ENCODE measurements at places on chromosomes 12 and 14.

DNA sequence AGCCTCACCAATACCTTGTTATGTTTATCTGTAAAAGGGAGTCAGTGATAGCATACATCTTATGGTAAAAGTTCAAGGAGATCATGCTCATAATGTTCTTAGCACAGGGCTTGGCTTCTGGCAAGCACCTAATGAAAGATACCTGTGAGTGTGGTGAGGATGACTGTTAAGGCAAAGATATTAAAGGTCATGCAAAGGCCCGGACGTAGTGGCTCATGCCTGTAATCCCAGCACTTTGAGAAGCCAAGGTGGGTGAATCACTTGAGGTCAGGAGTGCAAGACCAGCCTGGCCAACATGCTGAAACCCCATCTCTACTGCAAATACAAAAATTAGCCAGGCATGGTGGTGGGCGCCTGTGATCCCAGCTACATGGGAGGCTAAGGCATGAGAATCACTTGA lies 425.9 kb upstream of the TBX3 start:
- no peak for DNase-seq

GRCh38 chr14:44634692-44635091 lies 127.6 kb upstream of the FSCB start:
- no peak for DNase-seq

DNA sequence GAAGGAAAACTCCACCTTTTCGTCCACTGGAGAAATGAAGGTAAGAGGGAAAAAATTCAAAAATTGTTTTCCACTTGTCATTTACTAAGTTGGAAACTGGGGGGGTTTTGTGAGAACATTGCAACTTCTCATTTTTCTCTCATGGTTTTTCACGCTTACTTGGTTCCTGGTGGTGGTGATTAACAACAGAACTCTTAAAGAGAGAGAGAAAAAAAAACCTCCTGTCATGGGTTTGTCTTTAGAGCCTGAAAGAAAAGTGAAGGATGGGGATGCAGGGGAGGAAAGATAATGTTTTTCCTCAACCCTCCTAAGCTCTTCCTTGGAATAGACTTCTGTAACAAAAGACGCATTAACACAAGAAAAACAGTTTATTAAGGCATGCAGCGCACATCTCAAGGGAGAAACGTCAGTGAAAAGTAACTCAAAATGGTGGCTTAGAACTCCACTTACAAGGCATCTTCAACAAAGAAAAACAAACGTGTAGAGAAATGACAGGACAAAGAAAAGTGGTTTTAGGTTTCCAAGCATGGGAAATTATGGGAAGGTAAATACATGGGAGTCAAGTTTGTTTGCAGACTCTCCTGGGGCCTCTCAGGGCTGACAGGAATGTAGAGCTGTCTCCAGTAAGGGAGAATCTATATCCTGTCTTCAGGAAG lies 81.9 kb upstream of the ATF7IP start:
- DNase-seq: no peak

- no peak for DNase-seq
Measured at GRCh38 chr12:22530-23201, 43.9 kb upstream of the IQSEC3 start.

DNA sequence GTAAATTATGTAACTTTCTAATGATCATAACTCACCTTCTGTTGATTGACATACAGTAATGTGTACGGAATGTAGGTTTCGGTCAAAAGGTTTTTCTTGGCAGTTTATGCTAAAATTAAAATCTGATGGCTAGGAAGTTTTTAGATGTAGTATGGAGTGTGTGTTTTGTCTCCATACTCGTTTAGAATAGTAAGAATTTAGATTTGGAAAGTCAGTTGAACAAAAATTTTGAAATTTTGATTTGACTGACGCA lies 859 bp downstream of the PALS1 start:
- no peak for DNase-seq

DNA sequence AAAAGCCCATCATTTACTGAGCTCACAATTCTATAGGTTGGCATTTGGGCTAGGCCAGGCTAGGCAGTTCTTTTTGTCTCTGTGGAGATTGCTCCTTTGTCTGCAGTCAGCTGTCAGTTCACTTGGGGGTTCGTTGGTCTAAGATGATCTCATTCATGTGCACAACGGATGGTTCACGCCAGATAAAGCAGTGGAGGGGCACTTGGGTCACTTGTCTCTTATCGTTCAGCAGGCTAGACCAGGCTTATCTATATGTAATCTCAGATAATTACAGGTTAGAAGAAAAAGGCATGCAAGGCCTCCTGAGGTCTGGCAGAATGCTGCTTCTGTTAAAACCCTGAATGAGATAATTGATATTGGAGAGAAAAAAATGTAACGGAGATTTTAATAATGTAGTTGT lies 119.0 kb upstream of the ATP2B1 start:
- no peak for DNase-seq

GRCh38 chr12:4734625-4735340 lies 14.6 kb downstream of the GALNT8 start:
- no peak for DNase-seq

- DNase-seq: no peak
Measured at GRCh38 chr12:12399161-12399560, 42.3 kb downstream of the BORCS5 start.

- DNase-seq: no peak
Measured at GRCh38 chr14:66117600-66117999, 368.6 kb upstream of the CCDC196 start.

DNA sequence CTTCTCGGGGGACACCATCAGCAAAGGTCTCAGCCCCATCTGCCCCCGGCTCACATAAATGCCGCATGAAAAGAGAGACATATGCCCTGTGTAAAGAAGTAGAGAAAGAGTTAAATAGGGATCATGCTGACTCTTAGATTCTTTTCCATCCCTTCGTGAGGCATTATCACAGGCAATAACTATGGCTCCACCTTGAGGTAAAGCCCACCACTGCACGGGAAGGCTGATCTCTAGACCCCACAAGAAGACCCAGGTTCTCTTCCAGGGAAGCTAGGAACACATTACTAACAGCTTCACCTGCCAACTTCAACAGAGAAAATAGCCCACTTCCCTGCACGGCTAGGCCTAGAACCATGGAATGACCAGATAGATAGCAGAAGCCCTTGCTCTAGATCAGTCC lies 14.1 kb upstream of the NOP2 start:
- no peak for DNase-seq

DNA sequence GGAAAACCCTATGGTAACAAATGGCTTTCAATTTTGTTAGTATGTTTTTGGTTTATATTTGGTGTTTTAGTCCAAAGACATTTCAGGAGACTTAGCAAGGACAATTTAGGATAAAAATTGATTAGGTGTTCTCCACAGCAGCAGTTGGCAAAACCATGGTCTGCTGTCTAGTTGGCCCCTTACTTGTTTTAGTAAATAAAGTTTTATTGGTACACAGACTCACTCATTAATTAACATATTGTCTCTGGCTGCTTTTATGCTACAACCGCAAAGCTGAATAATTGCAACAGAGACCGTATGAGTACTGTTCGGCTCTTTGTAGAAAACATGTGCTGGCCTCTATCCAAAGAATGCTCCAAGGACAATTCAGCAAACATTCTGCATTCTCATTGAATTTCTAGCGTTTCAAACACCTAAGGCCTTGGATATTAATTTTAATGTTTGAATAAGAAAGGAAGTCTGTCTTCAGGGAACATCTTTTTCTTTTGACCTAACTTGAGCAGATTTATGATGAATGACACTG lies 77.7 kb downstream of the CCDC92 start:
- DNase-seq: no peak

- DNase-seq: no peak
Measured at GRCh38 chr12:15852383-15852782, 29.8 kb upstream of the STRAP start.

DNA sequence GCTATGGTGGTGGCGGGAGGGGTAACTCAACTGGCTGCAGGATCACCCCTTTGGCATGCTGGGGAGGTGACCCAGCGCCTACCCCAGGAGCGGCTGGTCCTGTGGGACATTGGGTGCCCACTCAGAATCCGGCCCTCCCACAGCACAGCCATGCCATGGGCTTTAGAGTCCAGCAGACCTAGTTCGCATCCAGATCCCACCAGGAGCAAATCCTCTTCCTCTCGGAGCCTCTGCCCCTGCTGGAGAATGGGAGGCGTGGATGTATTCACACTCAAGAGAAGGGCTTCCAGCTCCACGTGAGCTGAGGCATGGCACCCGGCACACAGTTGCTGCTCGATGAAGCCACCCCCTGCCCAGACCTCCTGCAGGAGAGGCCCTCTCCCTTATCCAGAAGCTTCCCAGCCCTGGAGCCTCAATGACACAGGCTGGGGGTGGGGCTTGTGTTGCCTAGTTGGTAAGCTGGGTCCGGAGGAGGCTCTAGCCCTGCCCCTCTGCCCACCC lies 17.7 kb downstream of the FAM222A start:
- DNase-seq: no peak

GRCh38 chr12:107657133-107657532 lies 28.5 kb upstream of the PWP1 start:
- DNase-seq: no peak

- DNase-seq: no peak
Measured at GRCh38 chr14:31229638-31230572, 22.3 kb upstream of the HECTD1 start.

- DNase-seq: no peak
Measured at GRCh38 chr12:19850346-19851065, 411.2 kb downstream of the AEBP2 start.

DNA sequence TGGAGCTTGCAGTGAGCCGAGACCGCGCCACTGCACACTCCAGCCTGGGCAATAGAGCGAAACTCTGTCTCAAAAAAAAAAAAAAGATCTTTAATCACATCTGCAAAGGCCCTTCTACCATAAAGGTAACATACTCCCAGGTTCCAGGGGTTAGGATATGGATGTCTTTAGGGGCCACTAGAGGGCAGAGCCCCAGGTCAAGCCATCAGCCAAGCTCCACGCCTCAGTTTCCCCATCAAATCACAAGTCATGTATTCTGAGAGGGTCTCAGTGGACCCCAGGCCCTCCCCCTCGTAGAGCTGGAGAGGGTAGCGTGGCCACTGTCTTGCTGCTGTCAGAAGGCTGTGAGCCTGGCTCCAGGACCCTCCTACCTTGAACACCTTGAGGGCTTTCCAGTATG lies 18.8 kb downstream of the SLC8B1 start:
- DNase-seq: no peak

DNA sequence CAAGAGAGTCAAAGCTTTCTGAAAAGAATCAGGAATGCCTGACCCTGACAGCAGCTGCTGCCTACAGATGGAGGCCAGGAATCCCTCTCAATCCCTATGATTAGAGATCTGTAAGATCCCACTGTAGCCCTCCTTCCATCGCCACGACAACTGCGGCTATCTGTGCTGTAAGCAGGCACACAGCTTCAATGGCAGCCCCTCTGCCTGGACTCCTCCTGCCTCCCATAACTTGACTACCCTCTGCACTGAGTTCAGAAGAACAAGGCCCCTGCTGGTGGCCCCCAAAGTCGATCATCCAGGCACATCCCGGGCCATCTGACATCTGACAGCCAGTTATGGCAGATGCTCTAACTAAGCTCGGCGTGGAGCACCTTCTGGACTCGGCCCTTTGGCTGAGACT lies 2.9 kb downstream of the CLMN start:
- no peak for DNase-seq
